ENCODE measurements at places on chromosomes 3 and 15.

GRCh38 chr3:178263236-178263916 lies 272.9 kb upstream of the KCNMB2 start:
- no peak for DNase-seq

- DNase-seq, result no peak
Measured at GRCh38 chr3:46501702-46502101, 3.9 kb downstream of the RTP3 start.

- no peak for DNase-seq
Measured at GRCh38 chr3:194906970-194907629, 221.4 kb downstream of the FAM43A start.

GRCh38 chr3:156445117-156446090 lies 109.5 kb downstream of the SSR3 start:
- no peak for DNase-seq

All from activated naive CD4-positive, alpha-beta T cell treated with anti-CD3 and anti-CD28 coated beads, Interleukin-2, amount 50 U/mL, for 16 hours (primary cell).